Upper lobe of left lung (tissue), 6 donors: ENCODE measurements at places on chromosomes 4 and X. TPM values are rescaled to one million over a fixed set of nuclear protein-coding genes. Genes with fewer than 3 reads are reported as not detected.

GRCh38 chrX:154466036-154466435 lies 8.0 kb downstream of the PLXNA3 start:
- DNase-seq, result peak; percentile 69
- no peak overlapping the region for H3K27ac ChIP-seq
- H3K4me1 ChIP-seq, result no peaks in the 10 kb centered on the region

GRCh38 chrX:93985344-93986307 lies 311.6 kb downstream of the FAM133A start:
- no peaks in the 10 kb centered on the region for H3K27me3 ChIP-seq
- H3K4me1 ChIP-seq, result no peaks in the 10 kb centered on the region
- H3K36me3 ChIP-seq, result no peaks in the 10 kb centered on the region
- no peak for DNase-seq
- no peak overlapping the region for H3K4me3 ChIP-seq

ELOVL6 gene
- 5.0 TPM for total RNA-seq

HTT gene
- total RNA-seq, result 75.8 TPM
